ENCODE measurements at places on chromosomes 1 and 21.

GRCh38 chr1:186142159-186142558 lies 232.9 kb downstream of the TPR start:
- DNase-seq = no peak

GRCh38 chr1:223662943-223663342 lies 2.6 kb downstream of the CAPN8 start:
- DNase-seq = no peak

GRCh38 chr1:218878369-218878768 lies 295.3 kb upstream of the LYPLAL1 start:
- DNase-seq = no peak

DNA sequence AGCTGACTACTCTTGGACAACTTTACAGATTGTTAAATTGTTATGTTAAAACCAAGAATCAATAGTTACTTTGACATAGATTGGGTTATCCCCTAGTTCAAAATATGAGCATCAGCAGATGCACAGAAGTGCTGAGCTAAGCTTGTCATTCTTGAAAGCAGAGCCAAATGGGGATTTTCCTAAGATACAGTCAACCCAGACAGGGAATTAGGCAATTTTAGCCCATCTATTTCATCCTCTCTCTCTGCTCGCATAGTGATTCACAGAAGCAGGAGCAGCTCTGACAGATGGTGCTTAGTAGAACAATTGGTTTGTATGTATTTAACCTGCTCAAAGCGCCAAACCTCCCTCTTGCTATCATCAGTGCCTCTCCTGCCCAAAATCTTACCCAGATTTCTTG lies 27.9 kb upstream of the PRRC2C start:
- DNase-seq = peak; percentile 62

GRCh38 chr1:56019472-56019871 lies 559.9 kb downstream of the PLPP3 start:
- DNase-seq = no peak

DNA sequence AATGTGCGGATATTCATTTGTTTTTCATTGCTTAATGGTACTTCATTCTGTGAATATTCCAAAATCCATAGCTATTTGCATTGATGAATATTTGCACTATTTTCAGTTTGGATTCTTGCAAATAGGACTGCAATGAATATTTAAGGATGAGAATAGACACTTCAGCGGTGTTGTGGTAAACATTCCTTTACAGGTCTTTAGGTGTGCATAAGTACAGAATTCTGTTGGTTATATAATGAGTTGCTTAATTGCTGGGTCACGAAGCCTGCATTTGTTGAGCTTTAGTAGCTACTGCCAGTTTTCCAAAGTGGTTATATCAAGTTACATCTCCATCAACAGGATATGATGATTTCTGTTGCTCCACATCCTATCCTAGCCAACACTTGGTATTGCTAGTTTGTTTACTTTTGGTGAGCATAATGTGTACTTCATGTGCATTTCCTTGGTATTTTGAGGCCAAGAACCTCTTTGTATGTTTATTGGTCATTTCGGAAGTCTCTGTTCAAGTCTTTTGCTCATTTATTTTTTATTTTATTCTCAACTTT lies 64.2 kb upstream of the CYYR1 start:
- DNase-seq = no peak

- peak; percentile 48 for DNase-seq
Observed at GRCh38 chr1:20590306-20590777, 1.4 kb downstream of the CDA start.

GRCh38 chr1:42680055-42680454 lies 2.2 kb upstream of the YBX1 start:
- DNase-seq = no peak

DNA sequence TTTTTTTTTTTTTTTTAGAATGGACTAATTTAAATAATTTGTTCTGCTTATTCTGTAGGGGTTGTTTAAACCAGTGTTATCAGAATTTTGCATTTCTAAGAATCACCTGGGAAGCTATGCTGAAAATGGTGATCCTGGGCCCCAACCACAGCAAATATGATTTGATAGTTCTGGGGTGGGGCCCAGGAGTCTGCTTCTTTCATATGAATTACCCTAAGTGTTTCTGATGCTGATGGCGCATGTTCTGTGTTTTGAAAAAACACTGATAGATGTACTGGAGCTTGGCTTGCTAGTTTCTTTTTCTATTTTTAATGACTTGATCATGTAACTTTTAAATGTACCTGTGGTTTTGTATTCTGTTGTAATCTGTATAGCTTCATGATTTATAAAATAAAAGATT lies 89.3 kb downstream of the CDC14A start:
- no peak for DNase-seq

GRCh38 chr1:2425892-2426291 lies 13.5 kb upstream of the PEX10 start:
- DNase-seq = peak; percentile 55

DNA sequence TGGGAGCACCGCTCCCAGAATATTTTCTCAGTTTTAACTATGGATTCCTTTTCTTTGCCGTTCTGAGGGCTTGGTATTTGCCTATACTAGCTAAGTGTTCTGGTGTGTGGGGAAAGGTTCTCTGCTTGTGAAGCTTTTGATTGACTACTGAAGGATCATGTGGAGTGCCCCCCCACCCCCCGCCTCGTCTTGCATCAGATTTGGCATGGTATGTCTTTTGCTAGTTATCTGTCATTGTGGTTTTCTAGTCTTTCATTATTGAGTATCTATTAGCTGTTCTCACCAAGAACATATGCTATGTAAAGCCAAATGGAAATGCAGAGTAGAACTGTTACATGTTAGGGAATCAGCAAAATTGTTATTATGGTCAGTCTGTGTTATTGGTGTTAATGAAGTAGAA lies 58.3 kb downstream of the MACF1 start:
- DNase-seq = no peak

DNA sequence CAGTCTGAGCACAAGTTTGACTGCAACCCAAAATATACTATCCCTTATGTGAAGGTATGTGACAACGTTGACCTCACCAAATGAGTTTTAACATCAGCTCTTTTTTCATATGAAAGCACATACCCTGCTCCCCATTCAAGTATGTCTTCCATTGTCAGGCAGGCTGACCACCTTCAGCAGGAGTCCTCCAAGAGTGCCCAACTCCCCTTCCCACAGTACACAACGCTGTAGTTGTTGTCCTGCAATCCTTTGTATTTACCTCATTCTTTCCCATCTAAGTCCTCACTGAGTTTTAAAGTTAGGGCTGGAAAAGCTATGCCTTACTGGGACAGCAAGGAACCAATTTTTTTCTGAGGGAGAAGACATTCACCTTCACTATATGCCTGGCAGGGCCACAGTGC lies 14.7 kb downstream of the SFPQ start:
- DNase-seq = no peak

GRCh38 chr1:180135535-180135934 lies 19.1 kb upstream of the QSOX1 start:
- DNase-seq = no peak

DNA sequence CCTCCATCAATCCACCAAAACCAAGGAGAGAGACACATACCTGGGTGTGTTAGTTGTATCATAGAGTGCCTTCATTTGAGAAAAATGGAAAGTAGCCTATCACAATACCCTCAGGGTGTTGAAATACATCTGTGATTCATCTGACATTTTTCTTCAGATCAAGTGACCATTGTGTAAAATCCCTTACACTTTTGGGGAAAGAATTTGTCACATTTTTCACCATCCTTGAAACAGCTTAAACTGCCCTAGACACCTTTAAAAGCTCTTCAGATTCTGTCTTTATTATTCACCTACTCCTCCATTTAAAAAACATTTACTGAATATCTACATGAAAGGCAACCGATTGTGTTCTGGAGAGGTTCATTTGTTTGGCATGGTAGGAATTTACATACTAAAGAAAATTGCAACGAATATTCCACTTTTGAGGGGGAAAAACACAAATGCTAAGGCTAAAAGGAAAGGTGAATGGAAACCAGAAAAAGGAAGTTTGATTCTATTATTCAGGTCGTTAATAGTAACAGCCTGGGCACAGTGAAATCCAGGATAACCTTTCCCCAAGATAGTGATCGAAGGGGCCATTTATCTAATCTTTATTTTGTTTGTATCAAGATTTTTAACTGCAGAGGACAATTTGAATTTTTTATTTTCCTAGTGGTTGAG lies 70.4 kb upstream of the SAMSN1 start:
- no peak for DNase-seq

DNA sequence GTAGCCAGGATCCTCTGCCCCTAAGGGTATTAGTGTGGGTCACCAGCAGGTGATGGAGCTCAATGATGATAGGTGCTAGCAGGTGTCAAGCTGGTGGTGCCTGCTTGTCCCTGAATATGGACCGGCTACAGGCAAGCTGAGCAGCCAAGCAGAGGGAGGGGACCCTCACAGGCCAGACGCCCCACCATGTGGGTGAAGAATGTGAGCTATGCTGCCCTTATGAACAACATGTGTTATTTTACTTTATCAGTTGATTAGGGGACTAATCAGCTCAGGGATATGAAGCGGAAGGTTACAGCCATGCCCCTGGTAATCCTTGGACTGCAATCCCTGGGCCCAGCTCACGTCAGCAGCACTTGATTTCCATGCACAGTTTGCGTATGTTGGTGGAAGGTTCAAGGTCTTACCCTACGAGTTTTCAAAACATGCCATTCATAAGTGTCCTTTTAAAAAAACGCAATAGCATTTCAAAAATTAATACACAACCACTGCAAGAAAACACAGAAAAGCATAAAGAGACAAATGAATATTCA lies 106.0 kb downstream of the CDC7 start:
- DNase-seq = no peak

DNA sequence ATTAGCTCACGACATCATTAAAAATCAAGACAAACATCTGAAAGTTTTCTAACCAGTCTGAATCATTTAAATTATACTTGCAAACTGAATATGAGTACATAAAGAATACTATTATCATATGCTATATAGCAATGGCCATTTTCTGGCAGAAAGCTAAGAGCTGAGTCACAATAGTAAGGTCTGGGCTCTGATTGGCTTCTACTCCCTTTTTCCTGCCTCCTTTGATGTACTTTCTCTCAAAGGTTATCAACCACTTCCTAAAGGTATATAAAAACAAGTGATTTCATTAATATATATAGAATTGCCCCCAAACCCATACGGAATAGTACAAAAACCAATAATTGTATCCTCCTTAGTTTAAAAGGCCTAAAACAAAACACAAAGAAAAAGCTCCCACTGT lies 7.0 kb downstream of the KCNA3 start:
- DNase-seq = no peak

- no peak for DNase-seq
Observed at GRCh38 chr1:97082160-97082848, 360.7 kb downstream of the PTBP2 start.

GRCh38 chr1:224262373-224263054 lies 67.5 kb downstream of the NVL start:
- DNase-seq = no peak

GRCh38 chr1:65765631-65766030 lies 27.1 kb upstream of the PDE4B start:
- DNase-seq = no peak

DNA sequence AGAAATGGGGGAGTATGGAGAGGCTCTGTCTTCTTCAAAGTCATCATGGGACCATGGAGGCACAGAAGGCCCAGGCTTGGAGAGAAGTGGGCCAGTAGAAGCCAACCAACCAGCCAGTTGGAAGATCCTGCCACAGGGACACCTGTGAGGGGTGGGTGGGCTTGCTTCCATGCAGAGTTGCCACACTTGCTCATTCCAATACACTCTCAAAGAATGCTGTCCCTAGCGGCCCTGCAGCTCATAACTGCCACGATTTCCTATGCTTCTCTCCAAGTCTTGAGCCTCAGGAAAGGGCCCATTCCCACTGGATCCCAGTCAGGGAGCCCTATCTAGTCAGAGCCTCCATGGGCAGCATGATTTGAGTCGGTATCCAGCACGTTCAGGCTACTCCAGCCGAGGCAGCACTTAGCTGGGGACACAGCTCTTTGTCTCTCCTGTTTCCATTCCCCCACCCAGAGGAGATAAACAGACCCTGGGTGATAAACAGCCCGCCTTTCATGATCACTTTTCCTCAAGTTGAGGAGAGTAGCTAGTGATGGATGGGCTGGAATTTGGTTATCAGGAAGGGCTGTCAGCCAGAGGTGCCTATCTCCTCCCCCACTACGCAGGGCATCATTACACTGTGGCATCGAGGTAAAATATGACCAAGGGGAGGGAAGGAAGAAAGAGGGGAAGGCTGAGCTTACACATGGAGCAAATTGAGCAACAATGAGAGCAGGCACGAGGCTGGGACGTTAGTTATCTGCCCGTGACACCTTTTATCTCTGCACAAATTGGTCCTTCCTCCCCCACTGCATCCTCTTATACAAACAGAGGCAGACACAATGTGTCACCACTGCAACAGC lies 64.6 kb downstream of the ERI3 start:
- DNase-seq = no peak

- no peak for DNase-seq
Observed at GRCh38 chr1:25795946-25796810, 3.8 kb upstream of the SELENON start.

GRCh38 chr1:41874151-41874719 lies 44.5 kb downstream of the HIVEP3 start:
- DNase-seq = no peak

- DNase-seq = no peak
Observed at GRCh38 chr1:232169436-232169835, 460.5 kb downstream of the SIPA1L2 start.

GRCh38 chr1:109493805-109494539 lies at the start of gene CYB561D1:
Gene CYB561D1 (plus strand): TSS chr1:109494094. CDS start chr1:109494140, 46 bp downstream.
- peak; percentile 75 for DNase-seq

DNA sequence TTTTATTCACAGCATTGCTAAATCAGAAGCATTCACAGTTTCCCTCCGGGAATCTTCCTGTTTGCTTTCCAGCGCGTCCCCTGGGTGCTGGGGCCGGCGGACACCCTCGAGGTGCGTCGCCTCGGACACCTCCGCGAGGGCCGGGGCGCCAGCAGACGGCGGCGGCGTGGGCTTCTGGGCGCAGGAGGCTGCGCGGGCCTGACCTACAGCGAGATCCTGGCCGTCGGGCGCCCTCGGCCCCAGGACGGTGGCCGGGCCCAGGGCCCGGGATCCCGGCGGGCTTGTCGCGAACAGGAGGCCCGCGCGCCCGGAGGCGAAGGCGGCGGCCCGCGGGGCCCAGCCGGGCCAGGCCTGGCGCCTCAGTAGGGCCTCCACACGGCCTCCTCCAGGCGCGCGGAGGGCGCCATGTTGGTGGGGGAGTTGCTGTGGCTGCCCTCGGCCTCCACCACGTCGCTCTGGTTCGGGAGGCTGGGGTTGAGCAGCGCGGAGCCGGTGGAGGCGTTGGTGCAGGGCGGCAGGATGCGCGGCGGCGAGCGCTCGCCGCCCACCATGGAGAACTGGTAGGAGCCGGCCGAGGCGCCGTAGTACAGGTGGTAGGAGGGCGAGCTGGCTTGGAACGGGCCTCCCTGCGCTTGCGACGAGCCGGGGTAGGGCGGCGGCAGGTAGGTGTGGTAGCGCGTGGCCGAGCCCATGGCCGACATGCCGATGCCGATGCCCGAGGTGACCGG lies 123.1 kb downstream of the CLIC6 start:
- no peak for DNase-seq

Data from NCI-H524 (cell line).